ENCODE measurements at places on chromosomes 4 and X.

DNA sequence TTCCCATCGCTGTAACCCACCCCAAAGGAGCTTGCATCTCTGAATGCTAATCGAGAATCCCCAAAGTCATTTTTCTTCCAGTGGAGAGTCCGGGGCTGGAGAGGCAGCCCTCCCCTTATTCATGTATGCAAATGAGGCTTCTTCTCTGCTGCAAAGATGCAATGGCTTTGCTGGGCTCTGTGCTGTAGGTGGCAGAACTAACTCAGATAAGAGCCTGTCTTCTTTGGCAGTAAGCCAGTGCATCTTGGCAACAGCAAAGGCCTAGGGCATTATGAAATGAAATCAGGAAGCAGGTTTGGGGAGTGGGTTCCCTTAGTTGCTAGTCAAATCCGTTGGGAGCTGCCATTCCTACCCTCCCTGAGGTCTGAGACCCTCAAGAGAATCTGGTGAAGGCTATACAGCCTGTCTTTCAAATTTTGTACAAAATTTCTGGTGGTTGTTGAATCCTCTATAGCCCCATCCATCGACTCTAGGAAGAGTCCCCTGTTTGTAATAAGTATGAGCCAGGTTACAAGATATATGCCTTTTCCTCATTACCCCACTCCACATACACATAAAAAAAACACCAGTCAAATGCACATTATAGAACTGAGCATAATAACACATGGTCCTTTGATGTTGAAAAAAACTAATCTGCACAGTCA, 290.6 kb upstream of the TAPT1 start:
- DNase-seq = no peak

- DNase-seq = no peak
These were observed 15.1 kb downstream of the UBE2K start for GRCh38 chr4:39712819-39713607.

- DNase-seq = no peak
These were observed 608.6 kb upstream of the NR3C2 start for GRCh38 chr4:149050840-149051239.

DNA sequence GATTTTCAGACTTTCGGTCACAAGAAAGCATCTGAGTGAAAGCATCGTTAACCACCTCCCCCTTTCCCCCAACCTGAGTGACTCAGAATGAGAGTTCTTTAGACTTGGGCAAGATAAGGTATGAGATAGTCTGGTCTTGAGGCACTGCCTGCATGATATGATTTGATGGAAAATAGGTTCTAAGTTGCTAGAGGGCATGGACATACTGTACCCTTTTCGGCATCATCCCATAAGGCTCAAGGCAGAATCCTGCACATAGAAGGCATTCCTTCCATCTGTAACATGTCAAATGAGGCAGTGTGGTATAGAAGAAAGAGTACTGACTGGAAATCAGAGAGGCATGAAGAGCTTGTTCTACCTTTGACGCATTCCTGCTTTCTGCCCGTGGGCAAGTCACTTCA, 16.8 kb upstream of the AMOT start:
- no peak for DNase-seq

DNA sequence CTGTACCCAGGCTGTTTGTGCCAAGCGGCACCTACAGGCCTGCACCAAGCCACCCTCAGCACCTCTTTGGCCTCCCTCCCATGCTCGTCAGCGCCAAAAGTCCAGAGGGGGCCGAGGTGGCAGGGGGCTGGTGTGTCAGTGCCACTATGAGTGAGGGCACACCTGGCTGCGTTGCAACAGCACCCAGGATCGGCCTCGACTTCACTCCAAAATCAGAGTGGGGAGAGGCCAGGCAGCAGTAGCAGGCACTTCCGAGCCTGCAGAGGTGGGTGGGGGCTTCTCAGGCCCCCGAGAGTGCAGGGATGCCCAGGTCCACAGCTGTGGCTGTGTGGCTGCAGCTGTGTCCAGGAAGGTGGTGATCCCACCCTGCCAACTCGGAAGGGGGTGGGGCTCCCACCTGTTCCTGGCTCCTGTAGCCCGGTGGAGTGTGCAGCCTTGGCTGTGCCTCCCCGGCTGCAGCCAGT, 58.5 kb downstream of the PPA2 start:
- DNase-seq = no peak

DNA sequence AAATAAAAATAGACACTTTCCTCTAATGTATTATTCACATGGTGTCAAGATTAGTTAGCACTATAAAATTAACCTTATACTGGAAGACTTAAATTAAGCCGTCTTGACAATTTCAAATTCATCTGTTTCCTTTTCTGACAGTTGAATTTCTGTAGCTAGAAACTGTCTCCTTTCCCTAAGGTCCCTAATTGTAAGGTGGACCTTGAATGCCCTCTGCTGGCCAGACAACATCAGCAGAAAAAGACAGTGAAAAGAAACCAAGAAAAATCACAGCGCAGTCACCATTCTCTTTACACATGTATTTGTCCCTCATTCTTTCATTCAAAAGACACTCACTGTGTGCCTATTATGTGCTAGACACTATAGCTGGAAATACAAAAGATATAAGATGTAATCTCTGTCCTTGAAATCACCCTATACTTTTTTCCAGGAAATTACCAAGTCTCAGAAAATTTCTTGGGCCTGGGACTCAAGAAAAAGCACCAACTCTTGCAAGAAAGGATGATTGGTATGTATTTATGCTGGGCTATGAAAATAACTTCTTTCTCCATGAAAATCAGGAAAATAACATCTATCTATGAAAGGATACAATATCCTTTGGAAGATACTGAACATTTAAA, 32.7 kb upstream of the AMBN start:
- DNase-seq = no peak

DNA sequence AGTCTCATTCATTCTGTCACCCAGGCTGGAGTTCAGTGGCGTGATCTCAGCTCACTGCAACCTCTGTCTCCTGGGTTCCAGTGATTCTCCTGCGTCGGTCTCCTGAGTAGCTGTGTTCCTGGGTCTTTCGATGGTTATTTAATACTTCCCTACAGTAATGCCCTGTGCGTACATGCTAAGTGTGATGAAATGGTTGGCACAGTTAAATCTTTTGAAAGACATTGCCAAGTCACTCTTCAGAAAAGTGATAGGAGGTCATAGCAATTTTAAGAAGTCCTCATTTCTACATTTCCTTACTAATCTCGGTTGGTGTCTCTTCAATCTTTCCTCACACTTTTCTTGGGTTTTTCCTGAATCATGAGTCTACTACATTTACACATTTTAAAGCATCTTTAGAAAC, 14.4 kb downstream of the HTT-AS start:
- no peak for DNase-seq

DNA sequence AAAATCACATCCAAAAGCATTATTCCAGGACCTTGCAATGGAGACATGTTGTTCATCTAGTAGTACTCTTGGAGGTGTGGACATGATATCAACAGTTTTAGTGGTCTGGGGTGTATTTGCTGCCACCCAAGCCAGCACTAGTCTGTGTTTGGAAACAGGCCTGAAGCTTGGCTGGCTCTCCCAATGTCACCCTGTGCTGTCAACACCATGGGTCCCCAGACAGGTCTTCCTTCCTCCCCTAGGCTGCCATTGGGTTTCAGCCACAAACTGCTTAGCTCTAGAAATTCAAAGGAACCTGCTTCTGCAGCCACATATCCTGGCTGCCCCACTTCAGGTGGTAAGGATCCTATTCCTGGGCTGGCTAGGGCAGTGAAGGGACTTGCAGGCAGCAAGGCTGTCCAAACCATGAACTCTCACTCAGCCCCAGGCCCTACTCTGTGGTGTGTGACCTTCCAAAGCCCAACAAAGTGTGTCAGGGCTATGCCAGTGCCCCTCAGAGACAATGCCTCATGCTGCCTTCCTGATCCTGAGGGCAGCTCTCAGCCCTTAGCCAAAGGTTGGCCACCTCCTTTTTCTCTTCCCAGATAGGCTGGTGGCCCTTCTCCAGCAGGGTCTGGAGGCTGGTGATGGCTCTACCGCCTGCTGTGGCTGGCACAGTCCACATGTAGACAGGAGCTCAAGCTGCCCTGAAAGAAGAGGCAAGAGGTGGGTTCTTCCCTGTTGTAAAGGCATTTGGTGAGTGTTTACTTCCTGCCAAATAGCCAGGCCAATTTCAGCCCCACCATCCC, 18.3 kb downstream of the AMER1 start:
- no peak for DNase-seq

DNA sequence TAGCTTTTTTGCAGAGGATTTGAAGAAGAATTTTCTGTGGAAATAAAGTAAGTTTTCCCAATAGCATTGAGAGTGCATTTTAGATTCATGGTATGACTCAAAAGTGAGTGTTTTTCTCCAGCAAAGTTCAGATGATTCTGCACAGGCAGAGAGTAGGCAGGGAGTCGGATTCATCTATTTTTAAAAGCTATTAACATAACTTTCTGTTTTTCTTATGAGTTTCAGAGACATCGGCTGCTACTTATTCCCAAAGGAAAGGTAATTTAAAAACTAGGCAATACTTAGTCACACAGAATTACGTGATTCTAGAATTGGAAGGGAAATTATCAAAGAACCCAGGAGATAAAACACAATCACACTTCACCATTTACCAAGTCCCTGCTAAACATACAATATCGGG, 4.4 kb downstream of the CCDC110 start:
- no peak for DNase-seq

GRCh38 chrX:79367907-79368306, 773 bp upstream of the ITM2A start:
- DNase-seq = no peak

GRCh38 chrX:53337101-53337500, 55.7 kb upstream of the IQSEC2 start:
- no peak for DNase-seq

- DNase-seq = no peak
These were observed 21.1 kb upstream of the HSFX4 start for GRCh38 chrX:149908308-149908707.

DNA sequence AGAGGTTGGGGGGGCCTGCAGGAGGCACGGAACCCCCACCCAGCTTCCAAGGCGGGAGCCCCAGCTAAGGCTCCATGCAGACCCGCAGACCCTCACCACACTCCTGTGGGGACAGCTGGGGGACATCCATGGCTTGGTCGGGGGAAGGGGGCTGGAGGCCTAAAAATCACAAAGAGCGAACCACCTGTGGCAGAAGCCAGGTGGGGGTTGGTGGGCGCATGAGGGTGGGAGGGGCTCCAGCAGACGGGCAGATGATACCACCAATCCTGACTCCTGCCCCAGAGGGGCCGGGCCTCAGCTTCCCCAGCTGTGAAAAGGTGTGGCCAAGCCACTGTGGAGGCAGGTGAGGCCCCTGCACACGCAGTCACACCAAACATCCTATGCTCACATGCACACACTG, 111.6 kb downstream of the FAM53A start:
- DNase-seq = no peak

DNA sequence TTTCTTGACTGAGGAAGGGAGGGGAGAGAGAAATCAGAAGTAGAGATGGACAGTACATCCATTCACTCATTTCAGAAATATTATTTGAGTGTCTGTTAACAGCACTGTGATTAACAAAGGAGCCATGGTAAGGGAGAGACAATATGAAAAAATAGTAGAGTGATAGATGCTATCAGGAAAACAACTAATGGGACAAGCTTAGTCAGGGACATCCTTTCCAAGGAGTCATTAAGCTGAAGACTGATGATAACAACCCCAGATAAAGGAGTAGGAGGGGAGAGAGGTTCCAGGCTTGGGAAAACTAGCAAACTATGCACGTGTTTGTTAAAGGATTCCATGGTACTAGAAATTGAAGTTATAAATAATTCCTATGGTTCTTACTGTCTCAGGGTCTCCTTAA, 122.2 kb downstream of the CBR4 start:
- no peak for DNase-seq

- DNase-seq = no peak
These were observed 124.9 kb upstream of the CYSLTR1 start for GRCh38 chrX:78452356-78452755.

GRCh38 chr4:149999485-150000074, 78.7 kb upstream of the DCLK2 start:
- DNase-seq = peak; percentile 7

DNA sequence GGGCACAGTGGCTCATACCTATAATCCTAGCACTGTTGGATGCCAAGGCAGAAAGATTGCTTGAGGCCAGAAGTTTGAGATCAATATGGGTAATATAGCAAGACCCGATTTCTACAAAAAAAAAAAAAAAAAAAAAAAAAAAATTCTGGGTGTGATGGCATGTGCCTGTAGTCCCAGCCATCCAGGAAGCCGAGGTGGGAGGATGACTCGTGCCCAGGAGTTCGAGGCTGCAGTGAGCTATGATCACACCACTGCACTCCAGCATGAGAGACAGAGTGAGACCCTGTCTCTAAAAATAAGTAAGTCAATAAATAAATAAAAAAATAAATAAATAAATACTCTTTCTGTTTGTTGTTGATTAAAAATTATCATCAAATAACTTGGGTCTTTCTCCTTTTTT, 62.4 kb upstream of the BMPR1B start:
- DNase-seq = no peak

DNA sequence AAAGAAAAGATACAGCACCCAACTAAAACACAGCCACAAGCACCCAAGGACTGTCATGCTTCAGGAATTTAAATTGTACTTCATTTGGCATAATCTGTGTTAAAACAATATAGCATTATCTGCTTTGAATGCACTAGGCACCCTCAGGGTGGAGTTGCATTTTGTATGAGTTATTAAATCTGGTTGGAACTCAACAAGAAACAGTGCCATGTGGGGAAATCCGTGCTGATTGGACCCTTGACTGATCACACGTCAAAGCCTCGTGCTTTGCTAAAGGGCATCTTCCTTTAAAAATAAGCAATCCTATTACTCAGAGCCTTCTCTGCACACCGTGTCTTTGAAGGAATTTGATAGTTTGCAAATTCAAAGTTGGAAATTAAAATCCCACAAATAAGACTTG, 35.4 kb downstream of the IGFBP7 start:
- no peak for DNase-seq

- DNase-seq = no peak
These were observed 168.8 kb upstream of the HS3ST1 start for GRCh38 chr4:11597506-11597905.

DNA sequence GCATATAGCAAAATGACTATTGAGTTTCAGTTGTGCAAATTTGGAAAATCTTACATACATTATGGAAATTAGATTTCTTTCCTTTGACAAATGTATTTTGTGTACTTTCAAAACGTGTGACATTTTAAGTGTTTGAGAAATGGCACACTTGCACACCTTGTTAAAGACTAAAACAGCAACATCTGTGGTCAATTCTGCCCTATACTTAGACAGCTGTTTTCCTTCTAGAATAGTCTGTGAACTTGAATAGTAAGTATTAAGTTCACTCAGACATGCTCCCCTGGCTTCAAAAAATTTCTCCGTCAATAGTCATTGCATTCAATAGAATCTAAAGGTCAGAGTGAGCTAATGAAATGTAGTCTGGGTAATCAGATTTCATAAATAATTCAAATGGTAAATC, 21.7 kb upstream of the TBC1D9 start:
- DNase-seq = no peak

DNA sequence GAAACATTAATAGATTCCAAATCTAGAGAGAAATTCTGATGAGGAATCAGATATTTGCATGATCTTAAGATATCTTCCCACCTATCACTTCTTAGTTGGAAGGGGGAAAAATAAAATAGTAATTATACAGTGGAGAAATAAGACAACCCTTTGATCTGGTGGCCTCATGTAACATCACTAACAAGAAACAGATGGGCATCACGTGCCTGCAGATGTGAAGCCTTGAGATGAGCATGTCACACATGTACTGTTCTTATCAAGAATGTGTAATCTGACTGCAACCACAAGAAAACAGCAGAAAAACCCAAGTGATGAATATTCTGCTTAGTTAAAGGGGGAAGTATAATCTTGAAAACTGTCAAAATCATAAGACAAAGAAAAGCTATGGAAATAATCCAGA, 31.4 kb upstream of the NKX6-1 start:
- DNase-seq = no peak
